Fibroblast of mammary gland (primary cell): ENCODE measurements at places on chromosomes 13 and 19.

DNA sequence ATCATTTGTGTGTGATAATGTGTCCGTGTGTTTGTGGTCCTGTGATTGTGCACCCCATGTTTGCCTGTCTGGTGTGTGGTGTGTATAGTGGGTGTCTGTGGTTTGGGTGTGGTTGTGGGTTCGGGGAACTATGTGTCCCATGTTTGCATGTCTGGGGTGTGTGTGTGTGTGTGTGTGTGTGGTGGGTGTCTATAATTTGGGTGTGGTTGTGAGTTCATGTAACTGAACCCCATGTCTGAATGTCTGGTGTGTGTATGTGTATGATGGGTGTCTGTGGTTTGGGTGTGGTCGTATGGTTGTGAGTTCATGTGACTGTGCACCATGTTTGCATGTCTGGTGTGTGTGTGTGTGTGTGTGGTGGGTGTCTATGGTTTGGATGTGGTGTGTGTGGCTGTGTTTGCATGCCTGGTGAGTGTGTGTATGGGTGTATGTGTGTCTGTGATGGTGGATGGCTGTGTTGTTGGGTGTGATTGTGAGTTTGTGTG, 11.1 kb upstream of the NFIX start:
- DNase-seq: peak; percentile 30

- peak; percentile 7 for DNase-seq
Observed at GRCh38 chr13:26449063-26449848, 108.2 kb upstream of the WASF3 start.

DNA sequence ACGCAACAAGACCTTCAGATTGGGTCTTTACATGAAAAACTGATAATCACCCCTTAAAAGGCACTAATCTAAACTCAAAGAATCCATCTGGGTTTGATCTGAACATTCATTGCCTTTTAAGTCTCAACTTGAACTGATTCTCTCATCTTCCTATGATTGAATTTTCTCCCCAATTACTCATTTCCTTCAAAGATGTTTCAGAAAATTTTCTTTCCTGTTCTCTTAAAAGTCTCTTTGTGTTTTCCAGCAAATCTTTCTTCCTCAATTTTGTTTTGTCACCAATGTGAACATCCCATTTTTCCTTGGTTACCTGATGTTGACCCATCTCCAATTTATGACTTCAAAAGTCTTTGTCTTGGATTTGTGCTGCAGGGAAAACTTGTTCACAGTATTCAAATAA, 234.3 kb downstream of the DACH1 start:
- DNase-seq: no peak

DNA sequence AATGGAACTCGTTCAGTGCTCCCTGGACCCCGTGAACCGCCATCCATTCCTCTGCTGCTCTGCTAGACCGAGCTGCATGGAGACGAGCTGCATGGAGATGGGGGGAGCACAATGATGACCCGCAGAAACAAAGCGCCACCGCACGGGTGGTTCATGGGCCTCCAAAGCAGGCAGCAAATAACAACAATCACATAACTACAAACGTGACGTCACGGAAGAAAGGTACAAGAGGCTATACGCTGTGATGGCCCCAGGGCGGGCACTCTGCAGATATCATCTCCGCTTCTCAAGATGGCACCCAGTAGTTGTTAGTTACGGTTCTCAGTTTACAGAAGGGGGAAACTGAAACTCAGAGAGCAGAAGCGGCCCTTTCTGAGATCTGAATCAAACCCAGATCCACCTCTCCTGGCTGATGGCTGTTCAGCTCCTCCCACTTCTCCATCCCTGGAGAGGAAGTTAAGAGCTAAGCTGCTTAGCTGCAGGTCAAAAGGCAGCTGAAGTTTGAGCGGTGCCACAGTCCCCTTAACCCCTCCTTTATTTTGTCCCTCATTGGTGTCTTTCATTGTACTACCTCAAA, 1.7 kb downstream of the ATP13A1 start:
- no peak for DNase-seq

DNA sequence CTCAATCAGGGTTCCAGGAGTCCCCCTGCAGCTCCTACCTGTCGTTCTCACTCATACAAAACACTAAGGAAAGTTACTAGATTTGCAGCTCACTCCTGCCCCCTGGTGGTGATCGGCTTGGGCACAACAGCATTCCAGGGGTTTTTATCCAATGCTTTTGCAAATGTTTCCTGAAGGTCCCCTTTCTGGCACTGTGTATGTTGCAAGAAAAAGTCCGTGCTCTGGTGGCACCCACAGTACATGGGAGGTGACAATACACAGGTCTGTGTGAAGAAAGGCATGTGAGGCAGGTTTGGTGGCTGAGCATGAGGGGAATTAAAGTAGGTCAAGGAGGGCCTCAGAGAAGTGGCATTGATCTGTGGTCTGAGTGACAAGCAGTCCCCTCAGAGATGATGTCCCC, 8.6 kb upstream of the TYK2 start:
- DNase-seq: peak; percentile 81

GRCh38 chr13:58953638-58954037, 1210.1 kb downstream of the DIAPH3 start:
- DNase-seq: no peak

DNA sequence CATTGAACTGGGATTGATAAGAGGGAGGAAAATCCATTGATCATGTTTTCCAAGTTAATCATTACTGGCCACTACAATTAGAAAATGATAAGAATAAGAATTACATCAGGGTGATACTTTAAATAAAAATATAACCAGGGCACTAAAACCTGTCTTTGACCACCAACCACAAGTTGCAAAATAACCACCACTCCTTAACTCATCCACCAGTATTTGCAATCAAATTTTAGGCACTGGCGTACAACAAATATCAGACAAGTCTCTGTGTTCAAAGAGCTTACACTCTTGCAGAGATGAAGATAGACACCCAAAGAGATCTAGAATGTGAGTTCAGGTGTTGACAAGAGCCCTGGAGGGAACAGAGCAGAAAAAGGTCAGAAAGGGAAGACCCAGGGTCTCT, 514 bp downstream of the CEACAM3 start:
- DNase-seq: no peak

- no peak for DNase-seq
Observed at GRCh38 chr19:55766466-55766865, 2.5 kb upstream of the RFPL4AL1 start.
